ENCODE measurements at places on chromosomes 7 and 10.

GRCh38 chr10:30047430-30047829 is 12.0 kb downstream of the JCAD start:
- DNase-seq: no peak

GRCh38 chr7:12373580-12374263 is 29.9 kb downstream of the VWDE start:
- DNase-seq: no peak

- no peak for DNase-seq
These were observed 1.2 kb upstream of the COL1A2 start for GRCh38 chr7:94393246-94394108.

DNA sequence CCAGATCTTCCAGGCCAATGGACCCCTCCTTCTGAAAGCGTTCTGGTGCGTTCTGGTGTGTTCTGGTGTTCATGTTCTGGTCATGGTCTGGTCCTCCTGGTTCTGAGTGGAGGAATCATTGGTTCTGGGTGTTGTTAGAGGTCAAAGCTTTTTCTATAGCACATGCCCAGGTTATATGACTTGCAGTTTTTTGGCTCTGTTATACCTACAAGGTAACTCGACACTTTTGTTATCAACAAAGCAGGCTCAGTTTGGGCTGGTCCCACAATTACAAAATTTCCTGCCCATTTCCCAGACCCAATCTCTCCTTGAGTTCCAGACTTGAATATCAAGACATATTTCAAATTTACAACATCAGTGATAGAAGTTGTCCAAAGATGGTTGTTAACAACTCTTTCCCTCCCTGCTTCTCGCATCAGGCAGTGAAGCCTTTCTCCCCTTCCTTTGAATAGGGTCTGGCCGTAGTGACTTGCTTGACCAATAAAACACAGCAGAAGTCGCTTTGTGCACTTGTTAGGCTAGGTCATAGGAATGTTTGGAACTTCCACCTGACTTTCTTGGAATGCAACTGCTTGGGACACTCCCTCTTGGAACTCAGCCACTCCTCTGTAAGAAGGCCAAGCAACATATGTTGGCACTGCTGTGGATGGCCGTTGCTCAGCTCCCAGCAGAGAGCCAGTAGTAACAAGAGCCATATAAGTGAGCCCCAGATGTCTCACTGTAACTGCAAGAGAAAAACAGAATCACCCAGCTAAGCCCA is 83.1 kb upstream of the STEAP1B start:
- no peak for DNase-seq

DNA sequence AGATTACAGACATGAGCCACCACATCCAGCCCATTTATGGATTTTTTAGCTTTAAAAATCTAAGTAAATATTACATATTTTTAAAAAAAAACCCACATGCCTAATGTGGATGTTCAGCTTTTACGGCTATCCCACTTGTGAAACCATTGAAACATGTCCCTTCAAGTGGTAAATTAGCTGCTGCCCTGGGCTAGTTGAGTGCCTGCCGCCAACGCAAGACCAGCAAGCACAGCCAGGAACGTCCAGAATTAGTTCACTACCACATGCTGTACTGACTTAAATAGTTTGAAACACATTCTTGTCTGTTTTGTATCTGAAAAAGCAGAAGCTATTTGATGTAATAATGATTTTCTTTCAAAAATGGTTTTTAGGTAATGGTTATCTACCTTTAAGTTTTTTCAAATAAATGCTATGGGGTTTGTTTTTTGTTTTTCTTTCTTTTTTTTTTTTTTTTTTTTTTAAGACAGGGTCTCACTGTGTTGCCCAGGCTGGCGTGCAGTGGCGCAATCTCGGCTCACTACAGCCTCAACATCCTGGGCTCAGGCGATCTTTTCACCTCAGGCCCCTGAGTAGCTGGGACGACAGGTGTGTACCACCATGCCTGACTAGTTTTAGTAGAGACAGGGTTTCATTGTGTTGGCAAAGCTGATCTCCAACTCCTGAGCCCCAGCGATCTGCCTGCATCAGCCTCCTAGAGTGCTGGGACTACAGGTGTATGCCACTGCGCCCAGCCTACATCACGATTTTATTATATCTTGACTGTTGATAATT is 57.0 kb downstream of the KLRG2 start:
- DNase-seq: peak; percentile 4

- no peak for DNase-seq
These were observed 118.0 kb upstream of the PITRM1 start for GRCh38 chr10:3290550-3290949.

GRCh38 chr7:2698581-2699288 is 10.7 kb downstream of the AMZ1 start:
- peak; percentile 39 for DNase-seq

DNA sequence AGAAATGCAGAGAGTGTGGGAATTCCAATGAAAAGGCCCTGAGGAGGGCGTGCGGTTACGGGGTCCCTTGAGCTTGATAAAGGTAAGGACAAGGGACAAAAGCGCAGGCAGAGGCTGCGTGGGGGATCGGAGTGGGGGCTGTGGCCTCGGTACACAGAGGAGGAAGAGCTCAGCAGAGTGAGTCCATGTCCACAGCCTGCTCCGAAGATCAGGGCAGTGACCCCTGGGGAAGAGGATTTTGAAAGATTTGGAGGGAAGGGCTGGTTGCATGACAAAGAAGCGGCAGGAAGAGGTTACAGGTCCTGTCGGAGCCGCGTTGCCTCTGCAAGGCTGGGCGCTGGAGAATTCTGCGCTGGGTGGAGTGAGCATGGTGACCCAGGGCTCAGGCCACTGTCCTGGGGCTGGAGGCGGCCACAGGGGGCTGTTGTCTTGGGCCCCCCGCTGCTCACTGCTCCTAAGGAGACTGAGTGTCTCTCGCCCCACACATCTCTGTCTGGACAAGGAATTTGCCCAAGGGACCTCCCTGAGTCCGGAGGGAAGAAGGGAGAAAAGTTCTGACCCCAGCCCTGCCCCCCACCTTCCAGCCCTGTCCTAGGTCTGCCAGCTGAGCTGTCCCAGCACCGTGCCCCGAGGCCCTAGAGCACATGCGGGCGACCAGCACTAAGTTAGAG is 69.8 kb upstream of the INSIG1 start:
- no peak for DNase-seq

DNA sequence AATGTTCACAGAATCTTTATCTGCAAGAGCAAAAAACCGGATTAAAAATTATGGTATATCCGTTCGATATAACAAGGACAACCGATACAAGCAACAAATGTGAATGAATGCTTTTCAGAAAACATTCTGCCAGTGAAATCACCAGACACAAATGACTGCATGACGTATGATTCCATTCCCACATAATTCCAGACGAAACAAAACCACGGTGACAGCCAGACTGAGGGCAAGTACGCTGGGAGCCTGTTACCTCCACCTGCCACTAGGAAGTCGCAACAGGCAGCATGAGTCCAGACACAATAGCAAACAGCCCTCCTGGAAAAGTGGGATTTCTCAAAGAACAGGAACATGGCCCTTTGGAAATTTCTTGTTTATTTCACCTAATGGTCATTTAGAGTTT is 41.7 kb downstream of the MAD1L1 start:
- no peak for DNase-seq

GRCh38 chr7:25303281-25304181 is 75.2 kb upstream of the NPVF start:
- DNase-seq: no peak

- DNase-seq: no peak
These were observed 551.8 kb downstream of the SORCS3 start for GRCh38 chr10:105192861-105193260.

DNA sequence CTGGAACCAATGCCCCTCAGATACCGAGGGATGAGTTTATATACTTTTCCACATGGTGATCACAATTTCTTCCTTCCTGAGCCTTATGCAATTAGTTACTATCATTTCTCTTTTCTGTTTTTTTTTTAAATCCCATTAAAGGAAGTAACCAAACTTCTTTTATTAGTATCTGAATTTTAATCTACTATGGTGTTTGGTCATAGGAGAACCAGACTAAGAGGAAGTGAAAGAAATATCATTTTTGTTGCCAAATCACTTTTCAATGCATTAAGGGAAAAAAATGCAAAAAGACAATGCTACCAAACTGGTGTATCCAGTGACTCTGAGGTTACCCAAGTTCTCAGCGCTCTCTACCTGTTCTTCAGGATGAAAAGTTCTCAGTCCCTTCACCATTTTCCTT is 167.7 kb downstream of the NXPH1 start:
- no peak for DNase-seq

DNA sequence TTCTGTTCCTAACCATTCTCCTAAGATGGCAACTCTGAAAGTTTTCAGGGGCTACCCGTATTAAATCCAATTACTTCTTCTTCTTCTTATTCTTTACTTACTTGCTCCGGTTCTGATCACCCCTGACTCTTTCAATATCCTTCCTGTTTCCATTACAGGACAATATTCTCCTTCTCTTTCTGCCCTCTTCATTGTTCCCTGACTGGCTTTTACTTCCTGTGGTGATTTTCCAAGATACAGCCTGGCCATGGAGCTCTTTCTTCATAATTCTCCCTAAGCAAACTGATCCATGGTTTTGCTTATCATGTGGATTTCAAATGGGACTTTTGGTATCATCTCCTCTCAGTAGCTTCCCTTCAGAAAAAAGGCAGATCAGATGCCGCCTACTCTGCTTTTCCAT is 35.4 kb downstream of the CCDC186 start:
- DNase-seq: no peak

- DNase-seq: no peak
These were observed 206.3 kb downstream of the SNX10 start for GRCh38 chr7:26497801-26498596.

DNA sequence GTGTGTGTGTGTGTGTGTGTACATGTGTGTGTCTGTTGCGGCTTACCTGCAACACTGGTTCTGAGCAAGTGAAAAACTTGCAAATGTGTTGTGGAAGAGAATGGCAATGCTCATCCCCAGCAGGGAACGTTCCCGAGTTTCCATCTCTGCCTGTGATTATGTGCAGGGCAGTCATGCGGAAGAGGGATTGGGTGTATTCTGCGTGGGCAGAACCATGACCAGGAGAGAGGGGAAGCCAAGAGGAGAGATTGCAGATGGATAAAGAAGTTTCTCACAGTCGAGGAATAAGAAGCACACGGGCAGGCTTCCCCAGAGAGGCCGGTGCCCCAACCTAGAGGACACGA is 99.9 kb downstream of the CTBP2 start:
- no peak for DNase-seq

DNA sequence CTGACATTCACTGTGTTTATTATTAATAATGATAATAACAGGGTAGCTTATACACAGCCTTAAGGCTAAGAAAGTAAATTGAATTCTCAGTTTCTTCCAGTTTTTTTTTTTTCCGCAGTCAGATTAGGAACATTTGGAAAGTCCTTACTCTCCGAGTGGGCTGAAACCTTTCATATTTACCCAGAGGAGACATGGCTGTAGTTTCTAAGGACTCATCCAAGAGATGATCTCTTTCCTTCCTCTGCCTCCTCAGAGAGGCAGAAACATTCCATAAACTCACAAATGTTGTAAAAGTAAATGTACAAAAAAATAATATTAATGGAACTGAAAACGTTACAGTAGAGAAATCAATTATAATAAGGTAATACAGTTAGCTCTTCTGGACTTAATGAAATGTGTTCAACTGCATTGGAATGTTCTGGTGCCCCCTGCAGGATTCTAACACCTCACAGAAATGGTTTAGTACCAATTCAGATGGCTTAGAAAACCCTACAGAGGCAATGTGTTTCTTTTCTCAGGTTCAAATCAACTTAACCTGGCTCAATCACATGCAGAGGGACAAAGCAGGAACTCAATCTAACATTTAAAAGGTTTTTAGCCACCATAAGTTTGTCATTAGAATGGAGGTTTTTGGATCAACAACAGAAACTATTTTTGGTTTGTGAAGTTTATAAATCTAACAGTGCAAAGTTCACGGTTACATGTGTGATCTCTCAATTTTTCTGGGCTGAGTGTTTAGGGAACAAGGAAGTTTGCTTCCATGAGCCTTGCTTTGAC is 71.7 kb downstream of the ICA1 start:
- DNase-seq: peak; percentile 40

All from NCI-H345 (cell line).